Urothelium cell line (cell line): ENCODE measurements at places on chromosomes 1 and 21.
A peak's percentile ranks its signal among the peaks of the same experiment; 100 is the strongest.

DNA sequence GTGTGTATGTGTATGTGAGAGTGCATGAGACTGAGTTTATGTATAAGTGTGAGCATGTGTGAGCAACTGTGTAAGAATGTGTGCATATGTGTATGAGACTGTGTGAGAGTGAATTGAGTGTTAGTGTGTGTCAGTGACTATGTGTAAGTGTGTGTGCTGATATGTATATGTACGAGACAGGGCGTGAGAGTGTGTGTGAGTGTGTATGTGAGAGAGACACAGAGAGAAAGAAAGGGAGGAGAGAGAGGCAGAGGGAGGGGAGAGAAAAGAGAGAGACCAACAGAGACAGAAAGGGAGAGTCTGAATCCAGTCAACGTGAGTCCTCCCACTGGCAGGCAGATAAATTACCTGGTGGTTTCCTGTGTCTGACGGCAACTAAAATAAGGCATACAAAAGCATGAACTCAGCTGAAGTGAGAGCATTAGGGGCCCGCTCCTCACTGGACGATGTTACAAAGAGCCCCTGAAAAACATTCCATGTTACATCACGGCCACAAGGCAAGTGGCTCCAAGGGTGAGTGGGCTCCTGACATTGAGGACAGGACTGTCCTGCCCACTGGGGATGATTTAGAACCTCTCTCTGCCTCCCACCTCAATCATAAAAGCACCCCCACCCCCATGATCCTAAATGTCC is 66.6 kb upstream of the TIAM1 start:
- no peak for DNase-seq

GRCh38 chr1:117541003-117541402 is 64.8 kb upstream of the TENT5C start:
- no peak for DNase-seq

DNA sequence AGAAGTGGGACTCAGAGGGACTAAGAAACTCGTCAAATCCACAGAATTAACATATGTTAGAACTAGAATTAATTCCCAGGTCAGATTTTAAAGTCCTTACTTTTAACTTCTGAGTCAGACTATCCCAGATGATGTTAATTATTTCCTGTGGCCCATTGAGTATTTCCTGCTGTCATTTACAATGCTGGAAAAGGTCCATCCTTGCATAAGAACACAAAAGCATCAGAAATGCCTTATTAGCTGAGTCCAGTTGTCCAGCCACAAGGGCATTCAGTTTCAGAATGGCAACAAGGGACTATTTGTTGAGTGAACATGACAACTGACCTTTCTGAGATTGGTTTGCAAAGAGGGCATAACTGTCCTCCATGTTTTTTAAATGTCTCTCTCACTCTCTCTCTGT is 16.5 kb upstream of the HIVEP3 start:
- no peak for DNase-seq

DNA sequence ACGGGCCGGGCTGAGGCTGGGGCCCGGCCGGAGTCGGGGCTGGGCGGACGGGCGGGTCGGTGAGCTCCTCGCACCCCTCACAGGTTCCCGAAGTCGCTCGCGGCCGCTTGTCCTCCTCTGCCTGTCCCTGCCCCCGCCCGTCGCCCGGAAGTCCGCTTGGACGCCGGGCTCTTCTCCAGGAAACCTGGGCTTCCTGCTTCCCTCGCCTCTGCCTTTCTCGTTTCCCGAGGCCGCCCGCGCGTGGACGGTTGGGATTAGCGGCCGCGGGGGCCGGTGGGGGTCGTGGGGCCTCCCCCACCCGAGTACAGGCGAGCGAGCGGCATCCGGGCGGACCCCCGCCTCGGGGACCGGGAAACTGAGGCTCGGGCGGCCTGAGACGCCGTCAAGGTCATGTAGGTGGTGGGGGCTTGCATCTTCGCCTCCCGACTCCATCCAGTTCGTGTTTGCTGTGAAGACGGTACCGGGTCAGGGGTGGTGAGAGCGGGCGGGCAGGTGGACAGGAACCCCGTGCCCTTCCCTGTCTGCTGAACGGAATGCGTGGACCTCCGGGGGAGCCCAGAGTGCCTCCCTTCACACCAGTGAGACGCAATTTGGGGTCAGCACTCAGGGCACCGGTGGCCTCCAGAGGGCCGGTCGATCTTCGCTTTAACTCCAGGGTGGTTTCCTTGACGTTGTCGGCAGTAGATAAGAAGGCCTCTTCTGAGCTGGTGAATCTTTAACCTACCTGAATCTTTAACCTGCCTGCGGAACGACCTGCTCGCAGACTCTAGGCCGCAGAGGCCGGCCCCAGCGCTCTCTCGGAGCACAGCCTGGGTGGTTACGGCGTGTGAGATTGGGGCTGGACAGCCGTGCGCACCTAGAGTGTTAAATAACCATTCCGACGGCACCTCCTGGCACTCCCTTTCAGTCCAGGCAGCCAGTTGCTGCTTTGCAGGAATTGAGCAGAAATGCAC is 686 bp downstream of the ARF1 start:
- peak; percentile 36 for DNase-seq
